ENCODE measurements at places on chromosomes 2 and 18.

DNA sequence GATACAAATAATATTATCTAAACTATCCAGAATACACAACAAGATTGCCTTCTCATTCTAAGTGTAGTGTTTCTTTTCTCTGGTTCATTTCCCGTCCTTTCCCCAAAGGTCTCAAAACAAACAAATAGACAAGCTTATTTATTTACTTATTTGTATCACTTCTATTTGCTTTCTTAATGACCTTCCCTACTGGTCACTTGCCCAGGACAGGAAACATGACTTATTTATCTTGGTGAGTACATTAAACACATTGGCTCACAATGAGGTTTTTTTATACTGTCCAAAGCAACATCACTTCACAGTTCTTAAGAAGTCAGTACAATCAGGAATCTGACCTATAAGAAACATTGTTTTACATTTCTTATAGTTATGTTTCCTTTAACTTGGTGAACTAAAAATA is 123.3 kb upstream of the KYNU start:
- no peak for DNase-seq

DNA sequence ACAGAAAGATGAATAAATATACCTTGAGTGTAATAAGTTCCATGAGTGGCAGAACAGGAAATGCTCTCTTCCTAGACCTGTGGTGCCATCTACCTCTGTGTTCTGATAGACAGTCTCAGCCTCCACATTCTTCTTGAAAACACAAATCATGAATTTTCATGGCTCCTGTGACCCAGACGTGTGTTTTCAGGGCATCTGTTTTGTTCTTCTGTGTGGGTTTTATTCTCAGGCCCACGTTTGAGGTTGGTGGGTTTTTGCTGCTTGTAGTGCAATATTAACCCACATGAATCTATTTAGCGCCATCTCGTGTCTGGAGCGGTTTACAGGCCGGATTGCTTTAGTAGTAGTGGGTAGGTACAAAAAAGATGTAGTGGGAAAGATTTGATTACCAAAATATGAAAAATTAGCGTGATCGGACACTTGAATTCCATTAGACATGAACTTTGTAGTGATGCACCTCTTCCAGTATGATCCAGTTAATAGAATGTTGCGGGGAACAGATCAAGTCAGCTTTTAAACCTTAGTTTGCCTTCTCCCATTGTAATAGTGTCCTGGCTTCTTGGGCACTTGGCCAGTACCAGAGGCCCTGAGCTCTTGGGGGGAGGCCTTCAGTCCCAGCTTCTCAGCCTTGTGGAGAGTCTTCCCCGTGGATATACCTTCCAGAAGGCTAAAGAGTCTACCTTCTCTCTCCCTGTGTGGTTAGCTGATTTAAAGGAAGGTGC is 256.5 kb downstream of the TPGS2 start:
- DNase-seq = no peak

- no peak for DNase-seq
These were observed 90.2 kb downstream of the AGAP1 start for GRCh38 chr2:235583925-235584637.

GRCh38 chr2:236855866-236856847 is 229.5 kb upstream of the COPS8 start:
- DNase-seq = no peak

DNA sequence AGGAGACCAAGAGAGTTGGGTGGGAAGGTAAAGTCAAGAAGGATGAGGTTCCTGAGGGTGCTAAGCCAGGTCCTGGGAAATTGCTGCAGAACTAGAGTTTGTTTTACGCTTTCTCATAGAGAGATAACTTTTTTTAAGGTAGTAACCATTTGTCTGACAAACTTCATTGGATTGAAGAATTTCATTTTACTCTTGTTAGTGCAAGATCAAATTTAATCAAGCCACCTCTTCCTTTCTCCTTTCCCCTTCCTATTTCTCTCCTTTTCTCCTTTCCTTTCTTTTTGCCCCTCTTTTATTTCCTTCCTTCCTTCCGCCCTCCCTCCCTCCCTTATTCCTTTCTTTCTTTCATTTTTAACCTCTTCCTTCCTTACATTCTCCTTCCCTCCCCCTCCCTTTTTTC is 65.4 kb downstream of the RDH14 start:
- DNase-seq = no peak

GRCh38 chr18:10453261-10453805 is 1.1 kb upstream of the APCDD1 start:
- no peak for DNase-seq

DNA sequence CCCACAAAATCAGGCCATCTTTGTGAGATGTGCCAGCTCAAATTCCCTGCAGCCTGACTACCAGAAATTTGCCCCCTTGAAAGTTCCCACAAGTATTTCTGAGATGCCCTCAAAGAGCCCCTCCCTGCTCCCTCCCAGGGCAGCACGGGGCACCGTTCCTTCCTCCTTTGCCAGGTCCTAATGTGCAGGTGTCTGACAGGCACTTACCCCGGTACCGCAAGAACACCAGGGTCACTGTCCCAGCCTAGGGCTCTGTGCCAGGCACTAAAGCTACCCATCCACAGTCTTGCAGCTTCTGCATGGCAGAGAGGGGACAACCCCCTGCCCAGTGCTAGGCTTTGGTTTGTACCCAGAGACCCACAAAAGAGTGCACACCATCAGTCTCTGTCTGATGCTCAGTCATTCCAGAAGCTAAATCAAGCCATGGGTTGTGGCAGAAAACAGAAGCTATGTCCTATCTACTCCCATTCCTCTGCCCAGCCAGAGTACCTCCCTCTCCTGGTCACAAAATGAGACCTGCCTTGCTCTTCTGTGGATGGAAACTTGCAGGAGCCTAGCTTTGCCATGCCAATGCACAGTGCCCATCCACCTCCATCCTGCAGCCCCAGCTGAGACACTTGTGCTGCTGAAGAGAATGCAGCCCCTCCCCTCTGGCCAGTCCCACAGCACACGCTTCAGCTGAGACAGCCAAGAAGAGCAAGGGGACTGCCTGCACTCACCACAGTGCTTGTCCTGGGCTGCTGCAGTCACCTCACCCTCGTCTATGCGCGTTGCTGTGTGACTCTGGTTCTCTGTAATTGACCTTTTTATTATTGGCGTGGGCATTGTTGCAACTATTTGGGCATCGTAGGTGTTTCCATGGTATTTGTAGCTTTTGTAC is 48.7 kb downstream of the INPP5D start:
- no peak for DNase-seq

DNA sequence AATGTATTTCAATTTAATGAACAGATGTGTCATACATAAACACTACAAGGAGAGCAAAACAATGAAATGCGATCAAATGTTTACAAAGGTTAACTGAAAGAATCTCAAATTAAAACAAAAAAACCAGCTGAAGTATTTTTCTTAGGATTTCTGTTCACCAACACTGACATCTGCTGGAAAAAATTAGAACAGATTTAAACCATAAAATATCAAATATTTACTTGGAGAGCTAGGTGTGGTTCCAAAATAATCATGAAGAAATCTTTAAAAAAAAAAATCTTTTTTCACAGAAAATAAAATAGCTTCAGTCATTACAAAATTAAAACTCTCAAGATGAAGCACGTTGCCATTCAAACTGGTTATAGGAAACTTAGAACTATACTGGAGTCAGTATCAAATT is 13.8 kb downstream of the MMADHC start:
- no peak for DNase-seq

DNA sequence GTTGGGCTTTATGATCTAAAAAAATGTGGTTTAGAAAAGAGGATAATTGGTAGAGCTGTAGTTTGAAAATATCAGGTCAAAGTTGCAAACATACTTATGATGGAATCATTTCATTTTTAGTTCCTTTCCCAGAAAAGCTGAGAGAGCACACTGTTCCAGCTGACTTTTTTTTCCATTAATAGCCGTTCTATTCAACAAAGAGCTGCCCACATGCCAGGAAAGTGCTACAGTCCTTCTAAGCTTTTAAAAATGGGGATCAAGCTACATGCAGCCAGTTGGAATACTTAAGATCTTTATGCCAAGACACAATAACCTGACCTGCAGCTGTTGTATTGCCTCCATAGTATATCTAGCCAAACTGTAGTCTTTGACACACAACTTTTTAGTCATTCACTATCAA is 111.5 kb downstream of the GALNT3 start:
- DNase-seq = no peak

DNA sequence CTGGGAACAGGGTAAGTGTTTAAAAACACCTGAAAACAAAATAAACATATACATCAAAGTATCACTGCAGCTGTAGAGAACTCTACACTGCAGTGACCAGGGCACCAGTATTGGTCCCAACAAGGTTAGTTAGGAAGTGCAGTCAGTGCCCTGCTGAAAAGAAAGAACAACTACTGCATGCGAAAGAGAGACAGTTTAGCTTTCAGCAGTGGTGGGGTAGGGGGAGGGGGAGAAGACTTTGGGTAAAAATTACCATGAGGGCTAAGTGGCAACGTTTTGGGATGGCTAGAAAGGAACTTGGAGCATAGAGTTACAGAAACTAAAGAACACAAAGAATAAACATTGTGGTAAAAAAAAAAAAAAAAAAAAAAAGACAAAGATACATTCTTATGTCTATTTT is 112.1 kb downstream of the UPP2 start:
- DNase-seq = no peak

DNA sequence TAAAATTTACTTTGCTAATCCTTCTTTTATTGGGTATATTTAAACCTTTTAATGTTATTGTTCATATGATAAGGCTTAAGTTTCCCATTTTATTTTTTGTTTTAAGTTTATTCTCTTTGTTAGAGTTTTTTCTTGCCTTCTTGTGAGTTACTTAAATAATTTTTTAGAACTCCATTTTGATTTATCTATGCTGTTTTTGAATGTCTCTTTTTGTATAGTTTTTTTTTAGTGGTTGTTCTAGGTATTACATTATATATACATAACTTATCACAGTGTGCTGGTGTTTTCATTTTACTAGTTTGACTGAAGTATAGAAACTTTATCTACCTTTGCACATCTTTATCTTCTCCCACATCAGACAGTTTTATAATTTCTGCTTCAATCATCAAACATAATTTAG is 49.4 kb upstream of the TGFA start:
- DNase-seq = no peak

Measured in T-helper 2 cell (primary cell).